ENCODE measurements at places on chromosomes 3 and 15.

- no peaks in the 10 kb centered on the region for H3K4me1 ChIP-seq
- no peaks in the 10 kb centered on the region for H3K36me3 ChIP-seq
- no peak overlapping the region for H3K27ac ChIP-seq
- H3K4me3 ChIP-seq, result no peak overlapping the region
Observed at GRCh38 chr3:185207931-185208746, 45.7 kb downstream of the EHHADH start.

DNA sequence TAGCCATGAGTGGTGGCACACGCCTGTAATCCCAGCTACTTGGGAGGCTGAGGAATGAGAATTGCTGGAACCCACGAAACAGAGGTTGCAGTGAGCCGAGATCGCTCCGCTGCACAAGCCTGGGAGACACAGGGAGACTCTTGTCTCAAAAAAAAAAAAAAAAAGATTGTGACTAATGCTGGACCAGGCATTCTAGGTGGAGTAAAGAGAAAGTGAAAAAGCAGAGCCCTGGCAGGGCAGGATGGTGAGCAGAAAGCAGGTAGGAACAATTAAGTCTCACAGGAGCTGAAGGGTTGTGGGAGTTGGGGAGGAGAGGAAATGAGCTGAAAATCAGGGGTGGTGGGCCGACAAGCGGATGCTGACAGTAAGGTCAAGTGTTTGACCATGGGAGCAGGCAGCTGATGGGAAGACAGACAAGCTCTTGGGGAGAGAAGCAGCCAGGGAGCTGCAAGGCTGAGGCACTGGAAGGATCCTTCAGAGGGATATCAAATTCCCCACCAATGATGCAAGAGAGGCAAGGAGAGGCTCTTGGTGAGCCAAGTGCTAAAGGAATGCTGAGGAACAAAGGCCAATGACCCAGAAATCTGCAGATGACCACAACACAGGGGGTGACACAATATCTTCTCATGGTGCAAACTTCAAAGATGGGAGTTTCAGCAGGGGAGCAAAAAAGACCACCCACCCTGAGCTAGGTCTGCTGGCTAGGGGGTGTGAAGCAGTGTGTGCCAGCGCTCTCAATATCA, 251.1 kb downstream of the ULK4 start:
- no peak overlapping the region for H3K4me3 ChIP-seq
- H3K27ac ChIP-seq, result peak overlapping the region; percentile 3
- peak; percentile 41 for DNase-seq
- H3K36me3 ChIP-seq, result no peaks in the 10 kb centered on the region
- H3K27me3 ChIP-seq, result no peaks in the 10 kb centered on the region

GRCh38 chr3:115670911-115671310, 47.6 kb downstream of the GAP43 start:
- no peak for DNase-seq
- no peaks in the 10 kb centered on the region for H3K27me3 ChIP-seq
- H3K27ac ChIP-seq, result no peak overlapping the region
- H3K36me3 ChIP-seq, result no peaks in the 10 kb centered on the region
- peaks cover 8% of the 10 kb centered on the region for H3K4me1 ChIP-seq

DNA sequence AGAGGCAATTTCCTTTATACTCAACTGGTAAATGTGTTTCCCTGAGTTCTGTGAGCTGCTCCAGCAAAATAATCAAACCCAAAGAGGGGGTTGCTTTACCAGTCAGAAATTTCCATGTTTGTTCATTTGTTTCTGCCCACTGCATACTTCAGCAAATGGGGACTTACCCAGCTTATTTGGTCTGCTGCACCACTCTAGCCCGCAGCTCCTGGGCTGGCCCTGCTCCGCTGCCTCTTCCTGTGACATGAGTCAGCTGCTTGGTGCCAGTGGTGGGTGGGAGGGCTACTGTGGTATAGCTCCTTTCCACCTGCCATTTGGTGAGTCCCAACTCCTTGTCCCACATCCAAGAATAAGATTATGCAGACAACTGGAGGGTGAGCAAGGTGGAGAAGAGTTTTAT, 644.2 kb downstream of the MCTP2 start:
- H3K36me3 ChIP-seq, result no peaks in the 10 kb centered on the region
- no peak overlapping the region for H3K27ac ChIP-seq
- H3K4me3 ChIP-seq, result no peak overlapping the region
- H3K4me1 ChIP-seq, result no peaks in the 10 kb centered on the region
- no peaks in the 10 kb centered on the region for H3K27me3 ChIP-seq
- no peak for DNase-seq

DNA sequence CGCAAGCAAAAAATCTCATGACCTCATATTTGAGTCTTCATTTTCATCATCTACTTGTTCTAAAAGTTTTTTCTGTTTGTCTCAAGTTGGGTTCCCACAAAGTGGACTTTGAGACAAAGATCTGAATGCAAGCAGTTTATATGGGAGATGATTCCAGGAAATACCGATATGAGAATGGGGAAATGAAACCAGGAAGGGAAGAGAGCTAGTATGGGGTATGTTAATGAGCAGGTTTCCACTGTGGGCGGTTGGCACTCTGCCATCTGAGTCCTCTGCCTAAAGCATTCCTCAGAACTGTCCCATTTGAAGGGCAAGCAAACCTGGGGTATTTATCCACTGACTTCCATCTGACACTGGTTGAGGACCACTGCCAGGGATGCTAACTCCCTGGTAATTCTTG, 8.8 kb downstream of the ADPRH start:
- no peaks in the 10 kb centered on the region for H3K36me3 ChIP-seq
- H3K4me1 ChIP-seq, result peaks cover 3% of the 10 kb centered on the region
- no peaks in the 10 kb centered on the region for H3K27me3 ChIP-seq
- no peak for DNase-seq
- no peak overlapping the region for H3K4me3 ChIP-seq

DNA sequence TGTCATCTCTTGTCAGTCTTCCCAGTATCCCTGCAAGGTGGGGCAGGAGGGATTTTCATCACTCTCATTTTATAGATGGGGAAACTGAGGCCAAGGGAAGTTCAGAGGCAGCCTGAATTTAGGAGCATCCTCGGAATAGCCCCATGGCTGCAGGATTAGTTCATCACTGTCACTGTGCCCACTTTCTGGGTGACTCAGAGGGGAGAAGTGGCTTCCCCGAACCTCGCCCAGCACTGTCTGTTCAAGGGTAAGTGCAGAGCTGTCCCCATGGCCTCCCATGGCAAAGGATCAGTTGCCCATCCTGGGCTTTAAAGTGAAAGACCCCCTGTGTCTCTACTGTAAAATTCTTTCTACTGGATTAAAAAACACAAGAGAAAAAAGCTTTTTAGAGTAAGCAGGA, 60.0 kb upstream of the SEC13 start:
- DNase-seq, result no peak
- H3K4me1 ChIP-seq, result no peaks in the 10 kb centered on the region
- H3K4me3 ChIP-seq, result no peak overlapping the region
- H3K27me3 ChIP-seq, result no peaks in the 10 kb centered on the region
- no peaks in the 10 kb centered on the region for H3K36me3 ChIP-seq

- H3K36me3 ChIP-seq, result no peaks in the 10 kb centered on the region
- no peak overlapping the region for H3K27ac ChIP-seq
- no peak for DNase-seq
- H3K27me3 ChIP-seq, result no peaks in the 10 kb centered on the region
- H3K4me1 ChIP-seq, result no peaks in the 10 kb centered on the region
- no peak overlapping the region for H3K4me3 ChIP-seq
Observed at GRCh38 chr3:194103983-194104751, 31.8 kb upstream of the HES1 start.

GRCh38 chr3:106083207-106083606, 214.4 kb upstream of the CBLB start:
- no peak overlapping the region for H3K27ac ChIP-seq
- no peak overlapping the region for H3K4me3 ChIP-seq
- H3K36me3 ChIP-seq, result no peaks in the 10 kb centered on the region
- no peak for DNase-seq
- H3K27me3 ChIP-seq, result no peaks in the 10 kb centered on the region
- no peaks in the 10 kb centered on the region for H3K4me1 ChIP-seq

DNA sequence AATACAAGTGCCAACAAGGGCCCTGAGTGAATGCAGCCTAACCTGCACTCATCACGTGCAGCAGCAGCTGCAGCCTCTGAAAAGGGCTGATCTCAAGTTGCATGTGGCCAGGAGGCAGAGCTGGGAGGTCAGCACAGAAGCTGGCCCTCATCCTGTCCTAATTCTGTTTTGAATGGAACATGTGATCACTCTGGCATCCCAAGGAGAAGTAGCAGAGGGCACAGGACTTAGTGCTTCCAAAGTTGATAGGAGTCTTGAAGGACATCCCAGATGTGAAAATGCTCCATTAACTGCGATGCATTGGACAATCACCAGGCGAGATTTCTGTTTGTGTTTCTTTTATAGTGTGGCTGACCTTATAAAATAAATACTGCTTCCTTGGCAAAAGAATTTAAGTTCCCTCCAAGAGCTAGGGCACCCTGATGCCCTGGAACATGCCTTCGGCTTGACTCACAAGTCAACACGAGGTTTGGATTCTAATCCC, 31.6 kb upstream of the STAG1 start:
- no peak for DNase-seq
- no peak overlapping the region for H3K4me3 ChIP-seq
- H3K36me3 ChIP-seq, result no peaks in the 10 kb centered on the region
- peaks cover 3% of the 10 kb centered on the region for H3K4me1 ChIP-seq
- no peak overlapping the region for H3K27ac ChIP-seq

GRCh38 chr15:60091157-60091556, 87.0 kb downstream of the FOXB1 start:
- no peak for DNase-seq
- H3K36me3 ChIP-seq, result no peaks in the 10 kb centered on the region
- no peaks in the 10 kb centered on the region for H3K4me1 ChIP-seq
- H3K27me3 ChIP-seq, result no peaks in the 10 kb centered on the region
- H3K4me3 ChIP-seq, result no peak overlapping the region
- H3K27ac ChIP-seq, result no peak overlapping the region

- peaks cover 56% of the 10 kb centered on the region for H3K27me3 ChIP-seq
- peaks cover 38% of the 10 kb centered on the region for H3K4me1 ChIP-seq
- H3K27ac ChIP-seq, result no peak overlapping the region
- H3K36me3 ChIP-seq, result no peaks in the 10 kb centered on the region
- no peak for DNase-seq
- H3K4me3 ChIP-seq, result peak overlapping the region; percentile 62
Observed at GRCh38 chr3:128432971-128433836, 33.5 kb downstream of the DNAJB8 start.

DNA sequence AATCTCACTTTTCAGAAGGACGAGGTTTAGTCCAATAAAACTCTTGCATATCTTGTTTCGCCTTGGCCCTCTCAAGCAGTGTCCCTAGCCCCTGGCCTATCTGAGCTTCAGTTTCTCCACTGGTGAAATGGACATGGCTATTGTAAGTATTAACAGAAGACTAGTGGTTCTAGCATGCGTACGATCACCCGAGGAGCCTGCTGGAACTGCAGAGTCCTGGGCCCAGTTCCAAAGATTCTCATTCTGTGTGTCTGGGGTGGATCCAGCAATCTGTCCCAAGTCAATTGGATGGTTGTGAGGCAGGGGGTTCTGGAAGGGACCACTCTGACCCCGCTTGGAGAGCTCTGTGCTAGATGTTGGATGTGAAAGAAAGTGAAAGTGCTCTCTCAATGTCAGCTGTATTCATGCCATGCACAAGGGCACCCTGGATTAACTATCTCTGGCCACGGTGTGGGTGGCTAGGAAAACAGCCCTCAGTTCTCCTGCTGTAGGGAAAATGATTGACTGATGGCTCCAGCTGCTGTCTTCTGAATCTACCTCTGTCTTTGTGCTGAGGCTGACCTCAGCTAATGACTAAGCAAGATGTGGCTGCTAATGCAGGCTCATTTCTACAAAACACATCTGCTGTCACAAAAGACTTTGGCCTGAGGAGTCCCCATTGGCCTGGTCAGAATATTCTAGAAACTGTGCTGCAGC, 1.9 kb upstream of the PLA1A start:
- H3K4me3 ChIP-seq, result no peak overlapping the region
- H3K4me1 ChIP-seq, result no peaks in the 10 kb centered on the region
- no peak for DNase-seq

DNA sequence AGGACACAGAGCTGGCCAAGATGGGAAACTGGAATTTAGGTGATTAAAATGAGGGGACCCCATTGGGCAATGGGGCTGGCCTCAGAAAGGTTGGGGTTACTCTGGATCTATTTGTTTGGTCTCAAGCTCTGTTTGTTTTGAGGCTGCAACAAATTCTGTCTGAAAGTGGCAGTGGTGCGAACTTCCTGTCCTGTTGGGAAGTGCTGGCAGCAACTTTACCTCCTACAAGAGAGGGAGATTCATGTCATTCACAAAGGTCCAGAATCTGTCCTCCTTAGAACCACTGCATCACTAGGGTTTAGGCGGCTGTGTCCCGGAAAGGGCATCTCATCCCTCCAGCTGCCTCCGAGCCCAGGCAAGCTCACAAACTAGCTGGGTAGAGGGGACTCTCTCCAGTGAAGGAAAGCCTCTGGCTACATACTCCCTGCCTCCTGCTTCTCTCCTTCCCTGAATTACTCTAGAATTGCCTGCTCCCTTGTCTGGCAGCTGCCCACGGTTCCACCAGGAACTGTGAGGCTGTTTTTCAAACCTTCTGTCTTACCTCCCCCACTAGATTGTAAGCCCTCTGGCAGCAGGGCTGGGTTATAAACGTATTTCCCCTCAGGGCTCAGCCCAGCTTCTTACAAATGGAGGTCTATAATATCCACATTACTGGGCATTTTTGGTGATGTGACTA, 23.6 kb downstream of the MEGF11 start:
- DNase-seq, result no peak
- no peak overlapping the region for H3K4me3 ChIP-seq
- H3K36me3 ChIP-seq, result no peaks in the 10 kb centered on the region
- H3K27ac ChIP-seq, result no peak overlapping the region
- H3K27me3 ChIP-seq, result no peaks in the 10 kb centered on the region

GRCh38 chr15:67783303-67783702, 42.0 kb upstream of the SKOR1 start:
- H3K4me3 ChIP-seq, result no peak overlapping the region
- H3K27me3 ChIP-seq, result no peaks in the 10 kb centered on the region
- peaks cover 18% of the 10 kb centered on the region for H3K4me1 ChIP-seq
- no peak overlapping the region for H3K27ac ChIP-seq
- no peaks in the 10 kb centered on the region for H3K36me3 ChIP-seq

All from H1 (cell line).